NCI-H2107 (cell line): ENCODE measurements at places on chromosomes 4 and X.

DNA sequence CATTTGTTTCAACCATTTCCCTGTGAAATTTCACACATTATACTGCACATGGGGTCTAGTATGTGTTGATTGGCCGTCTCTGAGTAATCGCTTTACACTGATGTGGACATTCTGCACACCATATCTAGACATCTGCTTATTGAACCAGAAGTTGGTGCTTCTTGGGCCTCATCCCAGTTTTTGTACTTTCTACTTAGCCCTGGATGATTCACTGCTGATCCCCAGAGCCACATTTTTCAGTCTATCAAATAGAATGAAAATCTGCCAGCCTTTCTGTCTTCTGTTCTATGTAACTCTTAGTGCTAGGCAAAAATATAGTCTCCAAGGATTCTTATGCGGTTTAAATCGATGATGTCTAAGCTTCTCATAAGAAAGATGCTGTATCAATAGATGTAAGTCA is 40.5 kb upstream of the RELL1 start:
- DNase-seq, result no peak

- no peak for DNase-seq
These were observed 32.6 kb upstream of the CBR4 start for GRCh38 chr4:169042608-169043007.

DNA sequence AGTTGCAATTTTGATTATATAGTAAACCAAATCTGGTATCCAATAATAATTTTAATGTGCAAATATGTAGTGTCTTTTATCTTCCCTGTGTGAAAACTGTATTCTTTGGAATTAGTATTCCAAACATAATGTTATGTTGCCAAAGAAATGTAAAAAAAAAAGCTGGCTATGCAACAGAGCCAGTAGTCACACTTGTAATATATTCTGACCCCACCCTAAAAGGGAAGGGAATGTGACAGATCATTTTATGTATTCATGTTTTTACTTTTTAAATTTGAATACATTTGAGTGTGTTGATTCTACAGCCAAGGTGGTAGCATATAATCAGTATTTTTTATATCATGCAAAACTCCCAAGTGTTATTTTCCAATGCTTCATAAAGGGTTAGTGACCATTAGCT is 27.9 kb upstream of the MCUB start:
- no peak for DNase-seq

GRCh38 chr4:185036019-185036418 is 17.7 kb downstream of the HELT start:
- no peak for DNase-seq

- no peak for DNase-seq
These were observed 1021.9 kb downstream of the FAM133A start for GRCh38 chrX:94695910-94696309.

- DNase-seq, result no peak
These were observed 134.9 kb upstream of the LEF1 start for GRCh38 chr4:108303488-108304177.

DNA sequence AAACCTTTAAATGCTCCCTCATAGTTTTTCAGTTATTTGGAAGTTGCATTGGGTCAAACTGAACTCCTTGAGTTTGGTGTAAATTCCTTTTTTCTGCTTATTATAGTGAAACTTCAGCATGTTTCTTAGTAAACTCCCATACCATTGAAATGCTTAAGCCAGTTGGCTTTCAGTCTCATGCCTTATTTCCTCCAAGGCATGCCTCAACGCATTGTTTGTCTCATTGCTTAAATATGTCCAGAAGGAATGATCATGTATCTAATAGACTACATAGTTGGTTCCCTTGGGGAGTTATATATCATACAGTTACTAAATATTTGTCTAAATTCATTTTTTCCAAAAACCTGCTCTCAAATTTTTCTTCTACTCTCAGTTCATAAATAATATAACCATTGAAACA is 114.0 kb downstream of the STOX2 start:
- DNase-seq, result no peak

DNA sequence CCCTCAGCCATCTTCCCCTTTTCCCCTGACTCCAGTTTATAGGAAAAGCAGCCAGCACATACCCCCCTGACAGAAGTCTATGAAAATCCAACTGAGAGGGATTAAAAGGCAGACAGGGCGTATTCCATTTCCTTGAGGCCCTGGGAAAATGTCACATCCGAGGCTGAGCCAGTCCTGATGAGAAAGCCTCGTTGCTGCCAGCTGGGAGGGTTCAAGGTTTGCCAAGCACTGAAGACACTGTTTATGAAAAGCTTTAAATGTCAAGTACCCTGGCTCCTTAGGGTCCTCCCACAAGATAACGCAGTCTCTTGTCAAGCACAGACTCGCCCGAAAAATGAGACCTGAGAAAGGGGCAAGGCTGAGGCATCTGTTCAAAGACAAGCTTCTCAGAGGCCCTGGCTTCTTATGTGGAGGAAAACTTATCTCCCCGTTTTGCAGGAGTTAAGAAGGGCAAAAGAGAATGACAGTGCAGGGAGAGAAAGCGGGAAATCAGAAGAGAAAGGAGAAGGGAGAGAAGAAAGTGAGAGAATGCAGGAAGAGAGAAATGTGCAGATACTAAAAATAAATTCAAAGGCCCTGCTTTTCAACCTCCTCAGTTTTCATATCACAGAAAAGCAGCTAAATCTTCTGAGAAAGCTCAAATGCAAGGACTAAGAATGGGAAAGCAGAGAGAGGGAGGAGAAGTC is 44.7 kb downstream of the SCD5 start:
- no peak for DNase-seq

- no peak for DNase-seq
These were observed 2.8 kb downstream of the RENBP start for GRCh38 chrX:153941336-153942252.
